ENCODE measurements at places on chromosomes 11 and 22.

- DNase-seq = peak; percentile 84
Observed at GRCh38 chr22:23402275-23403151, 177.6 kb downstream of the IGLL1 start.

GRCh38 chr11:114027391-114027790 is 32.1 kb upstream of the ZBTB16 start:
- no peak for DNase-seq

DNA sequence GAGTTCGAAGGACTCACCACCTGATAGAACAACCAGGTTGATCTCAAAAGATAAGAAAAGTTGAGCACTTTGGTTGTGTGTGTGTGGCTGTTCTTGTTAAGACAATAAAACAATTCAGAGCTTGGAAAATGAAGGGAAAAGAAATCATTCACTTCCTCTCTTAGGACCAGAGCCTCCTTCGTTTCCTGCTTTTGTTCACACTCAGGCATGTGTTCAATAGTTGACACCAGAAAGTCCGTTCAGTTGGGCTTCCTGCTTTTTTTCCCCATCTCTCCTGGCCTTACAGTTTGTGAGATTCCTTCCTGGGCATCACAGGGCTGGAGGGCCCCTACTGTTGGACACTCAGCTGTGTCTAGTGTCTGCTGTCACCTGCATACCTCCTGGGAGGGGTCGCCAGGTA is 48.0 kb downstream of the TSPAN18 start:
- no peak for DNase-seq

DNA sequence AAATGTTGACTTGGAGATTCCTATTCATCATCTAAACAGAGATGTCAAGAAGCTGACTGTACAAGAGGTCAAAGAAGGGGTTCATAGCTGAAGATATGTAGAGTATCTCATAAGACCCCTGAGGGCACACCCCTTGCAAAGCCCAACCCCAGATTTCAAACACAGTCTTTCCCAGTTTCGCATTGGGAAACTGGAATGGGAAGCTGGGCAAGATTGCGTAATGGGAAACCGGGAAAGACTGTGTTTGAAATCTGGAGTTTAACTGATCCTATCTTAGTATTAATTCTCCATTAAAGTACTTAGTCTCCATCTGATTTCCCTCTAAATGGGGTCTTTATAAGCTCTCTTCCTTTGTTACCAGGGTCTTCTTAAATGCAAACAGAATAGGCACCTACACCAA is 99.5 kb downstream of the FAM76B start:
- DNase-seq = no peak

- DNase-seq = no peak
Observed at GRCh38 chr11:90192869-90193582, 29.8 kb downstream of the CHORDC1 start.

GRCh38 chr11:64247729-64248531 is 1.2 kb upstream of the PPP1R14B start:
- no peak for DNase-seq

DNA sequence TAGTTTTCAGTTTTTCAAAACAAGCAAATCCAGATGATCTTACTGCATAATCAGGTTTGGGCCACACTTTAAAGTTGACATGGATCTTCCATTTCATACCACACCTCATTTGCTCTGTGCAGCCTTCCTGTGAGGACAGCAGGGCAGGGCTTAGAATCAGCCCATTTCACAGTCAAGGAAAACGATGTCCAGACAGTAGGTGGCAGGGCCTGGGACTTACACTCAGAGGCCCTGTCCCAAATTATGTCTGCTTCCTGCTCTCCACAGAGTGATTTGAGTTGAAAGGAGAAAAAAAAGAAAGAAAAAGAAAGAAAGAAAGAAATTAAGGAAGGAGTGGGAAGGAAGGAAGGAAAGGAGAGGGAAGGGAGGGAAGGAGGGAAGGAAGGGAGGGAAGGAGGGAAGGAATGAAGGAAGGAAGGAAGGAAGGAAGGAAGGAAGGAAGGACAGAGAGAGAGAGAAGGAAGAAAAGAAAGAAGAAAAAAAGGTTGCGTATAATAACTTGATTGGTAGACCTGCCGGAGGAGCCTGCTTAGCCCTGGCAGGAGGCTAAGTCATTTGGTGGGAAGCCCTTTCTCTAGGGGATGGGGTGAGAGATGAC is 23.6 kb downstream of the TSKU start:
- DNase-seq = no peak

DNA sequence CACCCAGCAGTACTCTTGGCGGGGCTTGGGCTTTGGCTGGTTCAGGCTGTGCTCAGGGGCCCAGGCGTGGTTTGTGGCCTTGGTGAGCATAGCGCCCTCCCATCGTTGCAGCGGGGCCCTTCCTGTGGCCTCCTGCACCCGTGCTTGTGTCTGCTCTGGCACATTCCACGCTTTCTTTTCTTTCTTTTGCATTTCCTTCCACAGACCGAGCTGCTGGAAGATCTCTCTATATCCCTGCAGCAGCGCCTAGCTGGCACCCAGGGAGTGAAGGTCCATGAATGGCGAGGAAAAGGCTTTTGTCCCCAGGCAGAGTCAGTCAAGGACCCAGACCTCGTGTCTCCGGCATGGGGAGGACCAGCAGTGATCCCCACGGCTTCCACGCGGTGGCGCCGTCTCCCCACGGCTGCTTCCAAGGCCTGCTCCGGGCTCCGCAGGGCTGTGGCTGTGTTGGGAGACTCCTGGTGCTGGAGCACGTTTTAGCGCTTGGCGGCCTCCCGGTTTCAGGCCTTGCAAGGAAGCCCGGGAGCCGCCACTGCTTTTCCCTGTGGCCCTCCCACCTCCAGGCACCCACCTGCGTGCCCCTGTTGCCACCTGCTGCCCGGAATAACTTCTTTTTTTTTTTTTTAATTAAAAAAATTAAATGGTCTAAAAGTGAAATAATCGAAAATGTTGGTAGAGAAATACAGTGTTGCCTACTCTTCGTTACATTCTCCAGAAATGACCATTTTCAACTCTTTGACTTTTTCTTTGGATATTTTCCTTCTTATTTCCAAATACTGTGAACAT is 28.5 kb downstream of the GLB1L2 start:
- peak; percentile 95 for DNase-seq

Data from H9 (cell line).